ENCODE measurements at places on chromosomes 1 and 21.

DNA sequence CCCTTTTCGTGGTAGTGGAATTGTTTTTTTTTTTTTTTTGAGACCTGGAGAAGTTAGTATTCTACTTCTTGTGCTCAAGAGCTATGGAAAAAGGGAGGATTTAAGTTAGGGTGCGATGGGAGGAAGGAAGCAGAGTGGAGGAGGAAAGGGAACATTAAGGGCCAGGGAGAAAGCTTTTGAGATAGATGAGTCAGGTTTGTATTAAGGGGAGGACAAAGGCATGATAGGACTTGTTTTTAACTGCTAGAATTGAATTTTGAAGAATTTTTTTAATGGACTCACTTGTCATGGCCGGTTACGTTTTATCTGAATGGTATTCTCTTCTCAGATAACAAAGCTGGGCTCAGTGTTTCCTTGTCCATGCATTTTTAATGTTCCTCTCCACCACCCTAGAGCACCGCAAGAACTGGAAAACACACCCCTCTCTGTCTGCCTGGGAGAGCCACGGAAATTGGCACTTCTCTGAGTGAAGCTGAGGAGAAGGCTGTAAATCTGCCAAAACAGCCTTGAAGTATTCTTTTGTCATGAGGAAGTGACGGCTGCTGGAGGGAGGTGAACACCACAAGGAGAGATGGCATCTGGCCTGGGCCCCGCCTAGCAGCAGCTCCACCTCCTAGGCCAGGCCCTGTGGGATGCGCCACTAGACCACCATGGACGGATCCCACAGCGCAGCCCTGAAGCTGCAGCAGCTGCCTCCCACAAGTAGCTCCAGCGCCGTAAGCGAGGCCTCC, 3.5 kb downstream of the NIPAL3 start:
- no peak for DNase-seq

DNA sequence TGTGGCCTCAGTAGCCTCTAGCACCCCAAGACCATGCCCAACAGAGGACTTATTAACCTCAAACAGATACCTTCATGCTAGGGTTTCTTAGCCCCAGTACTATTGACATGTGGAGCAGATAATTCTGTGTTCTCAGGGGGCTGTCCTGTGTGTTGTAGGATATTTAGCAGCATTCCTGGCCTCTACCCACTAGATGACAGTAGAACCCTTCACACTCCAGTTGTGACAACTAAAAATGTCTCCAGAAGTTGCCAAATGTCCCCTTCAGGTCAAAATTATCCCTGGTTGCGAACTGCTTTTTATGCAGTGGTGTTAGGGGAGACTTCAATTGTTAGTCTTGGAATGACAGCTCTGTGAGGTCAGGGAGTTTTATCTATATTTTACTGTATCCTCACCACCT, 8.1 kb downstream of the KAZN start:
- no peak for DNase-seq

GRCh38 chr1:15110867-15111230, 42.7 kb upstream of the TMEM51 start:
- no peak for DNase-seq

- DNase-seq: no peak
Observed at GRCh38 chr1:171948511-171948910, 107.2 kb downstream of the DNM3 start.

GRCh38 chr1:58454385-58454784, 92.1 kb downstream of the OMA1 start:
- DNase-seq: no peak

GRCh38 chr1:209652121-209652735, at the start of gene LAMB3:
Gene LAMB3 (minus strand): TSS chr1:209652425. CDS start chr1:209650944, 1,481 bp downstream.
- no peak for DNase-seq

- no peak for DNase-seq
Observed at GRCh38 chr1:109789551-109790180, 25.9 kb upstream of the EPS8L3 start.

DNA sequence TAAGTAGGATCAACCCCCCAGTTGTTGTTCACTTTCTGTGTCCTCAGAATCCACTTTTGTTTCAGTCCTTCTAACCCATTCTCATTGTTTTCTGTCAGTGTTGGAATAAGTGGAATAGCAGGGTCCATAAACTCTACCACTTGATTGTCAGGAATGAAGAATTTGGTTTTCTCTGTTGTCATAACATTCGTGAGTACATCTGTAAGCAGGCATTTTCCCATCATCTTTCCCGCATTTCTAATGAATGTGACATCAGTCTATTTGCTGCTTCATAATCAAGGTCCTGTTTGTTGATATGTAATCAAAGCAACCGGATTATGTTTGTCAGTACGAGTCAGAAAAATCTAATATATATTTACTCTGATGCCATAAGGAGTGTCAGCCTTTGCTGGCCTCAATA, 147.1 kb downstream of the KIF26B start:
- DNase-seq: no peak

DNA sequence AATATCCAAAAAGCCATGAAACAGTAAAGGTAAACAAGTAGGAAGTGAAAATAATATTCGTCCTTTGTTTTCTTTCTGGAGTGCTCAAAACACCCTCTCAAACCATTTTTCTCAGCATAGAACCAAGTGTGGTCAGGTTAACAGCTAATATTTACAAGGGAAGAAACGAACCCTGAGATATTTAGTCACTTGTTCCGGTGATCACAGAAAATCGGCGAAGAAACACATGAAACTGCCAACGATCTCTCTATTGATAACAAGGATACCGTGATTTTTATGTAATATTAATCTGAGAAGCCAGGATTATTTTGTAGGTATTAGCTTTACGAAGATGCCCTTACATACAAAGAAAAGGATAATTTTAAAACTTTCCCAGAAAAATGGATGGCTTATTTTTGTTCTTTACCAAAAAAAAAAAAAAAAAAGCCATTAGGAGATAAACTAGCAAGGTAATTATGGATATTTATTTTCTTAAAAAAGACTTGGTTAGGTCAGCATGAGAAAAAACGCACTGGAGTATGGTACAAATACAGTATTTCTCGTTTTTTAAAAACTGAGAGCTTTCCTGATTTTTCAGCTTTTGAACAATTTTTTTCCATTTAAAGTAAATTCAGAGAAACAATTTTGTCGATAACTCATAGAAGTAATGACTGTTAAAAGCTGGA, 107.3 kb upstream of the HNRNPU start:
- no peak for DNase-seq

DNA sequence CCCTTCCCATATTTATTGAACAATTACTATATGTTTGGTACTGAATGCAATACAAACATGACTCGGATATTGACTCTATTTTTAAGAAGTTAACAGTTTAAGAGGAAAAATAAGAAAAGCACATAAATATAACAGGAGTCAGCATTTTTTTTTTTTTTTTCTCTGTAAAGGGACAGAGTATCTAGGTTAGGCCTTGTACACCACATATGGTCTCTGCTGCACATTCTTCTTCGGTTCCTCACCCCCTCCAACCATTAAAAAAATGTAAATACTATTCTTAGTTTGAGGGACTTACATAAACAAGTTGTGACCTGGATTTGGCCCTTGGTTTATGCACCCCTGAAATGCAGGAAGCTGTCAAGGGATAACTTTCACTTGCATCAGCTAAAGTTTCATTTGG, 40.4 kb downstream of the PHC2 start:
- no peak for DNase-seq

- DNase-seq: no peak
Observed at GRCh38 chr1:233656032-233656635, 42.2 kb downstream of the KCNK1 start.

GRCh38 chr1:62144238-62144831, 50.3 kb upstream of the L1TD1 start:
- DNase-seq: no peak

- DNase-seq: no peak
Observed at GRCh38 chr1:240835291-240835690, 223.3 kb upstream of the GREM2 start.

GRCh38 chr1:205495237-205495823, 9.1 kb upstream of the CDK18 start:
- DNase-seq: no peak

DNA sequence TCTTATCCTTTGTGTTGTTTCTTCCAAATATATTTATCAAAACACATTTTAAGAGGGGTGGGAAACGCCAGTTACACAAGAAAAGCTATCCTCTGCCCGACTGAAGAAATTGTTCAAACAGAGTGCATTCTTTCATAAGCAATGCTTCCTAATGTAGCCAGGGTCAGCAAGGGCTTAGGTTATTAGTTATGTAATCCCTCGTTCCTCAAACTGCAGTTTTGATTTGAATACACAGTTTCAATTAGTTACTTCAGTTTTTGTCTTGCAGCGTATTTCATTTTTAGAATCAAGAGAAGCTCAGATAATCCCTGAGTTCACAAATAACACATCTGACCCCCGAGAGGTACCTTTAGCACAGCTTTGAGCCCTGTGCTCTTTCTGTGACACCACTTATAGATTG, 141.7 kb upstream of the NRIP1 start:
- DNase-seq: no peak

DNA sequence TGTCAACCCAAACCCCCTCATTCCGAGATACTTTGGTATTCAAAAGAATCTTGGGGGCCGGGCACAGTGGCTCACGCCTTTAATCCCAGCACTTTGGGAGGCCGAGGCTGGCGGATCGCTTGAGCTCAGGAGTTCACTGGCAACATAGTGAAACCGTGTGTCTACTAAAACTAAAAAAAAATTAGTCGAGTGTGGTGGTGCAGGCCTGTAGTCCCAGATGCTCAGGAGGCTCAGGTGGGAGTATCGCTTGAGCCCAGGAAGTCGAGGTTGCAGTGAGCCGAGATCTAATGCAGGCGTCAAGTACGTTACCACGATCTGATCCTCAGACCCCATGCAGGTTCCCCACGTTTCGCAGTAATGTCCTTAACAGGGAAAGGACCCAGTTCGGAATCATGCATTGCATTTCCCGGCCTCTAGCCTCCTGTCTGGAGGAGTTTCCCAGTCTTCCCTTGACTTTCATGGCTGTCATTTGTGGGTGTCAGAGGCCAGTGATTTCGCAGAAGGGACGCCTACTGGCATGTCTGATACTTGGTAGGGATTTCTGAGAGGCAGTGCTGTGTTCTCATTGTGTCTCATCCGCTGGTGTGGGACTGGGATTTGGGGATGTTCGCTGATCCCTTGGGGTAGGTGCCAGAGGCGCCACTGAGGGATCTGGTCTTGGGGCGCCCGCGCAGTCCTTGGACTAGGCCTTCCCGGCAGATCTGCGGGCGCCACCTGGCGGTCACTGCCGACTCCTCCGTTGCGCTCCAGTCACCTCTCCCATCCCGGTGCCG, 39.3 kb upstream of the HMGN1 start:
- DNase-seq: peak; percentile 81

DNA sequence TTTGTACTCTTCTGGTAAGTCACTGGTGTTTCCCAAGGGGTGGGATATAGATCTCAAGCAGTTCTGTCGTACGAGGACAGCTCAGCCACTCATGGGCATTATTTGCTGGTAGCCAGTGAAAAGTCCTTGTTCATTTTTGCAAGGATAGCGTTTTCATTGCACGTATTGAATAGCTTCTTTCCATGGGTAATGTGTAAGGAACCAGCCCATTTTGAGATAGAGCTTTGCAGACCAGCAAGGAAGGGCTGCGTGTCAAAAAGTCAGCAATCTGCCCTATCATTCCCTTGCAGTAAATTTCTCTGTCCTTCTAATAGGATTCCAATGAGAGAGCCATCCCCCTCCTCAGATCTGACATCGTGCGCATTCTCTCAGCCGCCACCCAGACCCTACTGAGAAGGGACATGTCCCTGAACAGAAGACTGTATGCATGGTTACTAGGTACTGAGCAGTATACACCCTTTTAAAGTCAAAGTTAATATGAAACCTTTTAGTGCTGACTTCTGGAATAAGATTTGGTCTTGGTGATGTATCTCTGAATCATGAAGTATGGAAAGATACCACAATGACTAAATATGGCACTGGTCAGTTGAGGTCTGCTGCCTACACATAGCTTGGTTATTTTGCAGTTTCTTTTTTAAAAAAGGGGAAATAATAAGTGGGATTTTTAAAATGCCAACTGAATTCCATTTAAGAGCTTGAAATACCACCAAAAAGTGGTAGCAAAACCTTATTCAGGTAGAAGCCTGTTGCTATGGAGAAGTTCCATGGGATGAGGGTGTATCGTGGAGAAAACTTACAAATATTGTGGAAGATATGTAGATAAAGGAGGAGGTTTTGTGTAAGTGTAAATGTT, 55.3 kb downstream of the DOP1B start:
- no peak for DNase-seq

DNA sequence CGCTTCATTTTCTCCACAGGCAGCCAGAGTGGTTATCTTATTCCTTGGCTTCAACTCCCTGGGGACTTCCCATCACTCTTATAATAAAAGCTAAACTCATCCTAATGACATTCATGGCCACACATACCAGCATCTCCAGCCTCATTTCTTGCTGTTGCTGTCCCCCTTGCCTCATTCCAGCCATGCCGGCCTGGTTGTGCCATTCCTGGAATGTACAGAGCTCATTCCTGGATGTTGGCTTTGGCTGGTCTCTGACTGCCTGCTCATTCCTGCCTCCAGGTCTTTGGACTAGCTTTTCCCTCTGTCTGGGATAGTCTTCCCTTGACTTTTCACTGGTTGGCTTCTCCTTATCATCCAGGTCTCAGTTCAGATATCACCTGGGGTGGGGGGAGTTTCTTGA, 2.4 kb upstream of the PEF1 start:
- no peak for DNase-seq
